ENCODE measurements at places on chromosomes 3 and 15. TPM values are rescaled to one million over a fixed set of nuclear protein-coding genes. Genes with fewer than 3 reads are reported as not detected.

GRCh38 chr3:149216193-149216869, 5.3 kb downstream of the CP start:
- DNase-seq = no peak

DNA sequence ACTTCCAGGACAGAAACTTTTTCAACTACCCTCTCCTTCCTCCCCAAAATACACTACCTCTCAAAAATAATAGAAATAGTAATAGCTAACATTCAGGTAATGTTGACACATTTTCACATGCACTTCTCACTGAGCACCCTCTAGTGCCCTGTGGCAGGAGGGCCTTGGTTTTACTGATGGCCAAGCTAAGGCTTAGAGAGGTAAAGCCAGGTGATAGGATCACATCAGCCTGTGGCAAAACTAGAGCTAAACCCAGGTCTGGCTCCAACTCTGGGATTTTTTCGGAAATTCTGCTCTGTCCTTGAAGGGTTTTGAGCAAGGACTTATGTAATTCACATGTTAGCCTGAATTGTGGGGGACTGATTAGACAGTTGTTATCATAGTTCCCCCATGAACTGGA, 922 bp upstream of the TAMM41 start:
- DNase-seq = no peak

DNA sequence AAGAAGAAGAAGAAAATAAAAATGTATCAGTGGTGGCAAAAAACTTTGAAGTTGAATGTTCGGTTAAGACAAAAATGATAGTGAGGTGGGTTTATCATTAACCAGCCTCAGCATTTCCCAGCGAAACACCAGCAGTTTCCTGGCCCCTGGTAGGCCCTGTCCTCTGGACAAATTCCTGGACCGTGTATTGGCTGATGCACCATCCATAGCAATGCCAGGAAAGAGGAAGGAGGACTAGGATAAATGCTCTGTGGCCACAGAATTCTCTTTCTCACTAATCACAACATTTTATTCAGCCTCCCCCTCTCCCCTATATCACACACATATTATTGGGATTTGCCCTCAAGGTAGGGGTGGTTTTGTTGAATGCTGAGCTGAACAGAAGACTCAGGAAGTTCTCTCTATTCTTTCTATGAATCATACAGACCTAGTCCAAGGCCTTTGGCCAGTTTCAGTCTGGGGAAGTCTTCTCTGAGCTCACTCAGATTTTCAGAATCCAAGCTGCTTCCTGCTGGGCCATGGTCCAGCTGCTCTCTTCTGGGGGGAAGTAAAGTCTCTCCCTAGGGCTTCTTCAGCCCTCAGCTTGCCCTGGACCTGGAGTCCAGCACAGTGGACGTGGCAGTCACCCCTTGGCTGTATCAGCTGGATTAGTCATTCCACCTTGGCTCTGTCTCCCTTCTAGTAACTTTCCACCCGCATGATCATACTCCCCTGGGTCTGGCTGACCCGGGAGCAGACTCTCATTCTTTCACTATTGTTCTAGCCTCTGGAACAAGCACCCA, 27.6 kb downstream of the SLC28A1 start:
- DNase-seq = peak; percentile 99

GRCh38 chr3:66442254-66443117, 58.3 kb downstream of the LRIG1 start:
- DNase-seq = peak; percentile 78

- no peak for DNase-seq
Measured at GRCh38 chr3:185350841-185351240, 12.1 kb upstream of the MAP3K13 start.

DNA sequence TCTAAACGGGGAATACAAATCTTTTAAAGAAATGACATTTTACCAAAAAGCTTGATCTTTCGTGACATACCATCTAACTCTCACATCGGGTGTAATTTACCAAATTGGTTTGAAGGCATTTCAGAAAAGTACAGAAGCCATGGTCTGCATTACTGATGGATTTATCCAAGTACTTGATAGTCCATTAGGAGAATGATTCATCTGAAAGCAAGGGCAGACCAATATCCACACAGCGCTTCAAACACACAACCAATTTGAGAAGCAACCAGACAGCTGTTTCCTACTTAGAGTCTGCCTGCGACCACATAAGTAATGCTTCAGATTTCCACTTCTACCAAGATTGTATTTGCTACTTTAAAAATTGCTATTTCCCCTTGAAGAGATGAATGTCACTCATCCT, 697.6 kb upstream of the ALCAM start:
- no peak for DNase-seq

DNA sequence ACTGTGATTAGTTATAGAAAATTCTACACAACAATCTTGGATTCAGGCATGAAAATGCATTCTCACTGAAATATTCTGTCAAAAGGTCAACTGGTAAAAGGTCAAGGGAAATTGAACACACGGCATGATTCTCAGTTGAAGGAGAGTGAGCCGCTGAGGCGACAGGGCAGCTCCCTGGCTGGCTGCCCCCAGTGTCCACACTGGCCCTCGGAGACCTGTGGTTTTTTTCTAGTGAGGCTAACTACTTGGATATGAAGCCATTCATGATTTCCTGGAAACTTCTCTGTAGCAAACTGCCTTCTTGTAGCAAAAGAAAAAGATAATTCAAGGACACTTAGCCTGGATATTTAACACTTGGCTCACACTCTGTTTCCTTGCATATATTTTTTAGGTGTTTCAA, 37.2 kb downstream of the AADACL2 start:
- peak; percentile 49 for DNase-seq

DNA sequence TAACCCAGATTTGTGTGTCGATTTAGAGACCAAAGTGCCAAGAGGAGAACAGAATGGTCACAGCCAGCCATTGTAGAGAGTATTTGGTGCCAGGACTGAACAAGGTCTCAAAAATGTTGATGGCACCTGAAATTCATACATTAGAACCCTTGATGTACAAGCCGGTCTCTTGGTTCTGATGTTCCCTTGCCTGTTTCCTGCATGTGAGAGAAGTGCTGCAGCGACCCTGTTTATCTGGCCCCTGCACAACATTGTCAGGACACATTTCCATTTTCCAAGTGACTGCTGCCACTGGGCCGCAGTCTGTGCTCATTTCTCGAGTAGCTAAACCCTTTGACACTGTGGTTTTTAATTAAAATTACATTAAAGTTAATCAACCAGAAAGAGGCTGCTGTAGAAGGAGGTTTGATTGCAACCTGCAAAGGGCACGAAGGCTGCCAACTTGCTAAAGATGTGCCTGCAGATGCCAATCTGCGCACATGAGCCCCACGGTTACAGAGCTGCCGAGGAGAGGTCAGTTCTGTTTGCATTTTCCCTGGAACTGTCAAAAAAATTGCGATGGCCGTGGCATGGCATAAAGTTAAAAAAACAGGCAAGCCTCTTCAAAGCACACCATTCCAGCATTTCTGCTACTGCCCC, 136.4 kb upstream of the CMC1 start:
- DNase-seq = no peak

GRCh38 chr15:70672081-70672480, 91.3 kb downstream of the UACA start:
- no peak for DNase-seq

DNA sequence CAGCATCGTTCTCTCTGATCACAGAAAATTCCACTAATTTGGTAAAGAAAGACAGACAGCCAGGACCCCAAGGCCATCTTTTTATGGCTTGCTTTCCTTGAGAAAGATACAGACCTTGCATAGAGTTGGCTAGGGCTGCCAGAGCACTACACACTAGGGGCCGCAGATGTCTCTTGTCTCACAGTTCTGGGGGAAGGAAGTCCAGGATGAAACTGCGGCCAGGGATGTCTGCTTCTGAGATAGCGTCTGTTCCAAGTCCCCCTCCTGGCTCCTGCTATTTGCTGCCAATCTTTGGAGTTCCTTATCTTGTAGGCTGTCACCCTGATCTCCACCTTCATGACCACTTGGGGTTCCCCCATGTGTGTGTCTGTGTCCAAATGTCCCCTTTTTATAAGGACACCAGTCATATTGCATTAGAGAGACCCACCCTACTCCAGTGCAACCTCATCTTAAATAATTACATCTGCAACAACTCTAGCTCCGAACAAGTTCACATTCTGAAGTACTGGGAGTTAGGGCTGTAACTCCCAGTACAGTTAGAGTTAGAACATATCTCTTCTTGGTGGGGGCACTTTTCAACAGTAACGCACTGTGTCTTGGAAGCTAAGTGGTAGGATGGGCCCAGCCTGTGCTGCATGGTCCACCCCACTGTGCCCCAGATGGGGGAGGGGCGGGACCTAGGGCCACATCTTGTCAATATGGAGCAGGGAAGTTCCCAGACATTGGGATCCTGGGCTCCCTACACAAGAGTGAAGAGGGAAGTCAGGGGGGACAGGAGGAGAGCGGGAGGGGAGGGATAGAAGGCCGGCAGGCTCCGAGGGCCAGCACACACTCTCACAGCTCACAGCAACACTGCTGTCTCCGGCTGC, 42.2 kb downstream of the KLF15 start:
- DNase-seq = no peak

DNA sequence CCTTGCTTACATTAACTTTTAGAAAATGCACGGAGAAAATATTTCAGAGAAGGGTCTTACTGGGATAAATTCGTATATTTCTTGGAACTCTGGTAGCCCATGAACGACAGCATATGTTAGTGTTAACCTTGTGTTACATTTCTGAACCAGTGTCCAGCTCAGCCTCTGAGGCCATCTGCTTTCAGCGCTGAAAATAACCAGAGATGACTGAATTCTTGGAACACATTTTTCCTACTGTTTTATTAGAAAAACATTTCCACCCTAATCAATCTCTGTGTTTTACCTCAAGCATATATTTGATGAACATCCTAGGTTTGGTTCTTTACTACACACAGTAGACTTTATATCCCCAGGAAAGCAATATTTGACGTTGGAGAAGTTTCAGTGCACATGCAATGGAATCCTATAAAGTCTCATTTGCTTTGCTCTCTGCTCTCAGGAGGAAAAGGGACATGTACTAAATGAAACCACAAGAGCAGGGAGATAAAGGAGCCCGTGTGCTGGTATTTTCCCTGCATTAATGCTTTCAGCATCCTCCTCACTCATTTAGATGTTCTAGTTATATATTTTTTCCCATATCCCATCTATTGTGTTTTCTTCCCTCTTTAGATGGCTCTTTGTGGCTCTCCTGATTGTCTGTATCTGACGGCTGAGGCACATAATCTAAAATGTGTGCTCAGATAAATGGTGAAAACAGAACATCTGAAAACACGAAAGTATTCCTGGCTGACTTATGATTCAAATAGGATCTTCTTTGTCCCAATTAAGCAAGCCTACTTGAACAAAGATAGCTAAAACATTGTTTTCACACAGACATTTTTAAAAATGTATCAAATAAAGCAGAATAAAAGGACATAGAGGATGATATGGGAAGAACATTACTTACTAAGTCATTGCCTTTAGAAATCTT, 151.7 kb upstream of the KCNMB2 start:
- DNase-seq = no peak

DNA sequence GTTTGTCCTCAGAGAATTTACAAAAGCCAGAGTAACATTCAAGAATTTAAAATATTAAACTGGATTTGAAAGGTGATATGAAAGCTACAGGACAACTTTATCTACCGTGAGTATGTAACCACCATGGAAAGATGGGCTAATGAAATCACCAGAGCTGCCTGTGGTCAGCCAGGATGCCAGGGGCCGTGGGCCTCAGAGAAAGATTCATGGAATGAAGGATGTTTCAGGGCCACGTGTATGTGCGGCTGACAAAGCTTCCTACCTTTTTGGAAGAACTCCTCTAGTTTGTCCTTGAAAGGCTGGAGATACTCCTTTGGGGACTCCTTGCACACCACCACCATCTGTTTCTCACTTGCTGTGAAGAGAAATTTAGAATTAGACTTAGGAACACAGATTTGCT, 138.9 kb downstream of the GREM1 start:
- no peak for DNase-seq

GRCh38 chr3:111819927-111820326, 39.1 kb upstream of the PHLDB2 start:
- no peak for DNase-seq

DNA sequence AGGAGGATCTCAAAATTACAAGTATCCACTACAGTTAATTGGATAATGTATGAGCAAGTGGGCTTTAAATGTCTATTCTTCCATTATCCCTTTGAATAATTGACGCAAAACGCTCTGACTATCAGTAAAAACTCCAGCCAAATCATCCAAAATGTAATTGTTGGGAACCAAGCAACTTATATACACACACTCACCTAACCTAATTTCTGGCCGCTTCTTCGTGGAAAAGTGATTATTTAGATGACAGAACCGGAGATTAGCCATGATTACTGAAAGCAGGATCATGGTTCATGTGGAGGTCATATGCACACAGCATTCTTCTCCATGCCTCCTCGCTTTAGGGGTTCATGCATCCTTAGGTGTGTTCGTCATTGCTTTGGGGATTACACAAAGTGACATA, 992.4 kb downstream of the NAALADL2 start:
- DNase-seq = no peak

- DNase-seq = no peak
Measured at GRCh38 chr15:68552773-68553172, 26.0 kb upstream of the CORO2B start.

DNA sequence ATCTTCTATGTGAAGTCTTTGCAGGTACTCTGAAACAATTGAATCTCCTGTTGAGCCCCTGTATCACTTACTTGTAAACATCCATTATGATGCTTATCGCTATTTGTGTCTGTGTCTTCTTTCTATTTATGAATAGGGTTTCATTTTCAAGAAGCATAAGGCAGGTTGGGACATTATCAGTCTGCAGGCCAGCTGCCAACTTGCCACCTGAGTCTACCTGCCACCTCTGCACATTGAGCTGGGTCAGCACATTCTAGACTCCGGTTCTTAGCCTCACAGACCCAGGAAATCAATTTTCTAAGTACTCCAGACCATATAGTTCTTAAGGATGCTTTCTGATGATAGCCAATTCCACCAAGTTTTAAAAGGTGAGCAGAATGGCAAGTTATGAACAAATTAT, 105.7 kb upstream of the MCTP2 start:
- no peak for DNase-seq

- no peak for DNase-seq
Measured at GRCh38 chr15:87082581-87082980, 1002.9 kb downstream of the AGBL1 start.

- DNase-seq = no peak
Measured at GRCh38 chr15:40367371-40367685, 9.3 kb downstream of the DISP2 start.

- DNase-seq = no peak
Measured at GRCh38 chr3:35141406-35141805, 497.9 kb upstream of the ARPP21 start.

GRCh38 chr3:42043099-42043813, 47.9 kb upstream of the TRAK1 start:
- DNase-seq = peak; percentile 98

- no peak for DNase-seq
Measured at GRCh38 chr3:124927574-124928045, 6.9 kb downstream of the MUC13 start.

- DNase-seq = no peak
Measured at GRCh38 chr3:183591881-183592521, 36.5 kb upstream of the KLHL6 start.

Gene MAGEL2
- total RNA-seq = under 0.01 TPM

Gene CHRFAM7A
- total RNA-seq = 3.8 TPM

Gene FANCD2OS
- not detected for total RNA-seq

Gene ADAMTS17
- 0.13 TPM for total RNA-seq

Data from pulmonary artery endothelial cell (primary cell).